Activated naive CD4-positive, alpha-beta T cell treated with anti-CD3 and anti-CD28 coated beads, Interleukin-2, amount 50 U/mL, for 16 hours (primary cell): ENCODE measurements at places on chromosomes 12 and 14.
A peak's percentile ranks its signal among the peaks of the same experiment; 100 is the strongest.

DNA sequence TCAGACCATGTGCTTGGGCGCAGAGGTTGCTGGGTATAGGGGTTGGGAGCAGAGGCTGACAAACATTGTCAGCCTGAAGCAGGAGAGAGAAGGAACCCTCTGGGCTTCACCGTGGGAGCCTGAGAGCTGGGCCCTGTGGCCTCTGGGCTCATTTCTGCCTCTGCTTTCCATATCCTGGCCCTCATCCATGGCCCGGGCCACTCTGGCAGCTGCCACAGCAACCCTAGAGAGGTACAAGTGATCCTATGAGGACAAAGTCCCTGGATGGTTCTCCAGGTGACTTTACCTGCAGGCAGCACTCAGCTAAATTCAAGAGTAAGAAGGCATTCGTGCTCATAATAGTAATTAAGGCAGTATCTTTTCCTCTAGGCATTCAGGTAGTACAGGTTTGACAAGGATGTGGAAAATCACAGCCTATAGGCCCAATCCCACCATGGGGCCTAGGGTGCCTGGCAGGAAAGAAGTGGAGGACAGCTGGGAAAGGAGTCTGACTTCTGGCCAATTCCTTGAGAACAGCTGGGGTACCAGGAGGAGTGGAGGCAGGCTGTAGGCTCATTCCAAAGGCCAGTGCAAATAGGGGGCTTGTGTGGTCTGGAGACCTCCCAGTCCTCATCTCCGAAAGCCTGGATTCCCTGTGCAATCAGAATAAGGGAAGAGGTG lies 3.6 kb upstream of the TTC7B start:
- DNase-seq = no peak

- DNase-seq = no peak
These were observed 284.7 kb downstream of the DAD1 start for GRCh38 chr14:22304326-22304725.

GRCh38 chr12:25583545-25583944 lies 30.5 kb upstream of the LMNTD1 start:
- no peak for DNase-seq

DNA sequence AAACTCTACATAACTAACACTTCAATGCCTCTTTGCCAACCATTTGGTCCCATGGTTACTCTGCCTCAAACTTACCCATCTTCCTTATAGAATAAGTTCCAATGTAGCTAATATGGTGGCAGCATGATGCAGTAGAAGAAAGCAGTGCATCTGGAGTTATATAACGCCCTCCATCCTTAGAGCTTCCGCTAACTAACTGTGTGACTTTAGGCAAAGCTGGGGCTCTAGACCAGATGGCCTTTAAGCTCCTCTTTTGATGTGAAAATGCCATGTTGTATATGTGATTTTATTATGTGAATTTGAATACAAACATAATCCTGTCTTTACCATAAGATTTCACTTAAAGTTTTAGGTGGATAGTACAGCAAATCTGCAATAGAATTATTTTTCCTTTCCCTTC lies 6.1 kb downstream of the ABCD2 start:
- DNase-seq = no peak

GRCh38 chr14:58414845-58415244 lies 12.5 kb downstream of the TIMM9 start:
- no peak for DNase-seq

DNA sequence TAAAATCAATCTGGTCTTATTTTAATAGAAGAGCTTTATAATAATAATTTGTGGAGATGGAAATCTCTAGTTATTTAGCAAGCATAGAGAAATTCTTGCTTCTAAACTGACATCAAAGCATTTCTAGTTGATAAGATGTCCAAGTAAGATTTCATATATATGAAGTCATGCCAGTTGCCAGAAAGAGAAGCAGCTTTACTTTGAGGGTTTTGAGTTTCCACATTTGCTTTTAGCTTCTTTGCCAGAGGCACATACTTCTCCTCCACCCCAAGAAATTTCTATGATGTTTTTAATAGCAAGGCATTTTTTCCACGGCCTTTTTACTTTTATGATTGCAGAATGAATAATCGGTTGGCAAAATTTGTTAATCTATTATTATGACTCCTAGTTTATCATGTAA lies 24.2 kb upstream of the YAF2 start:
- no peak for DNase-seq

DNA sequence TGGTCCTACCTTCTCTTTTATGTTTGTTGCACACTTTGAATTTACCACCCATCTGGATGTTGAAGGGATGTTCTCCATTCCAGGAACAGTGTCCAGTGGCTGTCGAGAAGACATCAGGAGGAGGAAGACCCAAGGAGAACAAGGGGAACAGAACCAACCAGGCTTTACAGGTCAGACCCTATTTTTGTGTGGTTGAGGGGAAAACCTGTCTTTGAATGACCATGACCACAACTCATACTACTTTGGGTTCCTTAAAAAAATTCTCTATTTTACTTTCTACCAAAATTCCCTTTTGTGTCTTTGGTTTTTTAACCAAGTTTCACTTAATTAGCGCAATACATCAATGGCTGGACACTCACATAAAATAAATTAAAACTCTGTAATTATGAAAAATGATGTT lies 78.7 kb downstream of the PLXNC1 start:
- DNase-seq = no peak

DNA sequence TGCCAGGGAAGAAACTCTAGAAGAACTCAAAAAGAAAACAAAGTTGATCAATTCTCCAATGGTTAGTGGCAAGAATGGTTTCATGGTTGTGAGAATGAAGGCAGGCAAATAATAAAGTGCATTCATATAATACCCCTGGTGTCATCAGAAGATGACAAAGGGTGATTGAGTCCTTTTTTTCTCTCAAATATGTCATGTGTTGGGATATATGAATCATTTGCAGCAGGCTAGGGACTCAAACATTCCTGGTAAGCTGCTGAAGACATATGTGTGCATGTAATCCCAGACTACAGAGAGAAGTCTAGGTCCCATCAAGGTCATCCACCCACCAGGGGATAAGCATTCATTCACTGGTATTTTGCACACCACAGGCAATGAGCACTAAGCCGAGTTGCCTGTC lies 82.4 kb upstream of the MYF6 start:
- no peak for DNase-seq

DNA sequence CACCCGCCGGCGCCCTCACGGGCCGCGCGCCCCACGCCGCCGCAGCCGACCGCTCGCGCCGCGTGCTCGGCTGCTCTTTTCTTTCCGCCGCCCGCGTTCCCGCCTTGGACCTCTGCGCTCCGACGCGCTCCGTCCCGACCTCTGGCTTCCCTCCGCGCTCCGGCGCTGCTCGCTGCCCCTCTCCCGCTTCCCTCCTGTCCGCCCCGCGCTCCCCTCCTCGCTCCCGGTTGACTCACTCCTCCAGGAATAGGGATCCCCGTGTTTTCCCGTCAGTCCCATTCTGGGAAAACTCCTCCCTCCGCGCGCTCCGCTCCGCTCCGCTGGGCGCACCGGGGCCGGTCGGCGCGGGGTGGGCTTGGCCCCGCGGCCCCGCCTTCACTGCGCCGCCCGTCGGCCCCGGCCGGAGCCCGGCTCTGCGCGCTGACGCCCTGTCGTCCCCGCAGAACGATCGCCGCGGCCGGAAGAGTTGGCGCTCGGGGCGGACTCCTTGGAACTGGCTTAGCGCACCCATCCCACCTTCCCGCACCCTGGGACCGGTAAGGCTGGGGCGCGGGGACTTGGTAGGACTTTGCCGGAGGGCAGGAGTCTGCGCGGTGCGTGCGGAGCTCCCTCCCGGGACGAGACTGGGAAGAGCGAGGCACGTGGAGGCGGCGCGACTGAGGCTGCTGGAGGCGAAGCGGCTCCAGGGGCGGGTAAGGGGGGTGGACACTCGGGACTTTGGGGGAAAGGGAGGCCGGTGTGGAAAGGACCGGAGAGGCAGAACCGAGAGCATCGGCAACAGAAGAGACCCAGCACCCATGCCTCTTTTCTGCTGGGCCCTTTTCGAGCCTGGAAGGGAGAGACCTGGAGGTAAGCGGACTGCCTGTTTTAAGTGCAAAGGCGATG lies 550 bp downstream of the TEAD4 start:
- no peak for DNase-seq

DNA sequence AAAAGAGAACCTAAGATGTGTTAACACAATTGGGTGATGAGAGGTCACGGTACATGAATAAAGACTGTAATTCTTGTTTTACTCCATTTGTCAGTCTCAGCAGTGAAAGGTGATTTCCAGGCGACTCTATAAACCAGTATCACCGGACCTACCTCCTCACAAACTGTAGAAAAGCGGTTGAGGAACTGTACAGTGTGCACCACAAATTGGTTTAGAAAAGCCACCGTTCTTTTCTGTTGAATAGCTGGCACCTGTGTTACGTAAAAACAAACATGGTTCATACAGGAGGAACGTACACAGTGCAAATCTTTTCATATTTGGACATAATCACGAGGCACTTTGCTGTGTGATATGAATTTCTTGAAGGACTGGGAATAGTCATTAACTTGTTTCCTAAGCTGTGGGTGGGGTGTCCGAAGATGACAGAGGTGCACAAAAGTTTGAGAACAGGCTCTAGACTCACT lies 663 bp downstream of the WASHC3 start:
- no peak for DNase-seq

GRCh38 chr12:10672231-10672868 lies 1.5 kb downstream of the STYK1 start:
- DNase-seq = no peak

GRCh38 chr12:130504840-130505175 lies 167.1 kb downstream of the PIWIL1 start:
- DNase-seq = no peak

- no peak for DNase-seq
These were observed 8.5 kb downstream of the CFAP54 start for GRCh38 chr12:96497855-96498254.

GRCh38 chr12:110224379-110225304 lies 56.4 kb upstream of the ATP2A2 start:
- DNase-seq = no peak

GRCh38 chr12:92648242-92649031 lies 54.4 kb upstream of the PLEKHG7 start:
- DNase-seq = no peak

GRCh38 chr12:16238661-16239060 lies 38.8 kb downstream of the SLC15A5 start:
- DNase-seq = no peak

DNA sequence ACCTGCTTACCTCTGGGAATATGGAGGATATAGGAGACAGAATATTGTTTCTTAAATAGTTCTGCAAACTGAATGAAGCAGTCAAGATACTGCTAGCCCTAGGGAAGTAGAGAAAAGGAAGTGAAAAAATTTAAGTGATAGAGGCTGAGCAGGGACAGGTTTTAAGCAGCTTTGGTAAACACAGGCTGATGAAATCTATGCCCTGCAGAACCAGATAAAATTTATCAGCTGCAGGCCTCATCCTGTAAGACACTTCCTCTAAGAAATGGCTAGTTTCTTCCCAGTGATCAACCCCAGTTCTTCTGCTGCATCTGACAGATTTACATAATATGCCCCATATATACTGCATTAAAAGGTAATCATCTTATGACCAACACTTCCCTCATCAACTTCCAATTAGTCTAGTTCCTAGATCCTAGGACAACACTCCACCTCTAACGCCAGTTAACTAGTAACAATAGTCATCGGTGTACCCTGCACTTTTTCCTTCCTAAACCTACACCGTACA lies 1.3 kb upstream of the ESYT1 start:
- DNase-seq = no peak

GRCh38 chr12:66960704-66961690 lies 282.1 kb upstream of the GRIP1 start:
- DNase-seq = no peak

DNA sequence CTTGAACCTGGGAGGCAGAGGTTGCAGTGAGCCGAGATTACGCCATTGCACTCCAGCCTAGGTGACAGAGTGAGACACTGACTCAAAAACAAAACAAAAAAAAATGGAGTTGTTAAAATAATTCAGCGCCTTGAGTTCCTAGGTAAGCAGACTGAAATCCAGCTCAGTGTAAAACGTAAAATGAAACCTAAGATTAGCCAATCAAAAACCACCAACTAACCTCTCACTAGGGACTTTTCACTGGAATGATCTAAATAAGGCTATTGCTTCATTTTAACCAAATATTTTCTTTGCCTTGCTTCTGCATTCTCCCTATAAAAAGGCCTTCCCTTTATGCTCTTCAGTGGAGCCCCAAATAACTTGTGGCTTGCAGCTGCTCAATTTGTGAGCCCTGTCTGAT lies 91.6 kb upstream of the HIF1A start:
- DNase-seq = no peak

DNA sequence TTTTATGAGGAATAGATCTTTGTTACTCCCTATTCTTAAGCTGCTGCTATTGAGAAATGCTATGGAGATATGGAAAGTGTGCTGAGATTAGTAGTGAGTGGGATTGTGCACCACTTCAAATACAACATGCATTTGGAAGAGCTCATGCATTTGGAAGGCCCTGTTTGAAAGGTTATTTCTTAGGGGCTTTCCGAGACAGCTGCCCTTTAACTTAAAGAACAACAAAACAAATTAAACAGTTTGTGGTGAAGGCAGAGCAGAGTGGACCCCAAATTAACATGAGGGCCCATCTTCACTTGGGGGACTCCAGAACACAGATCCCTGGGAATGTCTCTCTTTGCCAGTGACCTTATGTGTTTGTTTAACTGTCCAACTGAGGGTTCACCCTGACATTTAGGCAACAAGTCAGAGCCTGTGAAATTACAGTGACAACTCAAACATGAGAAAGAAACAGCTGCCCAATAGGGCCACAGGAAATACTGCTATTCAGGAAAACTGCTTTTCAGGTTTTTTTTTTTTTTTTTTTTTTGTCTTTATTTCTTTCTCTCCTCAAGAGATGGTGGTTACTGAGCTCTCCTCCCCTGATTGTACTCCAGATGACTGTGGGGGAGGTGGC lies 41.4 kb upstream of the IGF1 start:
- DNase-seq = no peak

DNA sequence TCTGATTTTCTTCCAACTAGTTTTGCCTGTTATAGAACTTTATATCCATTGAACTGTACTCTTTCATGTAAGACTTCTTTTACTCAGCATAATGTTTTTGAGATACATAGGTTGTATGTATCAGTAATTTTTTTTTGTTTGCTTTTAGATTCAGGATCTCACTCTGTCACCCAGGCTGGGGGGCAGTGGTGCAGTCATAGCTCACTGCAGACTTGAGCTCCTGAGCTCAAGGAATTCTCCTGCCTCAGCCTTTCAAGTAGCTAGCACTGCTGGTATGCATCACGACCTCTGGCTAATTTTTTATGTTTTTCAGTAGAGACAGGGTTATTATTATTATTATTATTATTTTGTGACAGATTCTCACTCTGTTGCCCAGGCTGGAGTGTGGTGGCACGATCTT lies 65.0 kb upstream of the DDHD1 start:
- no peak for DNase-seq

- DNase-seq = peak; percentile 90
These were observed at the start of gene GCN1 for GRCh38 chr12:120194534-120195395. Gene GCN1, minus strand, starts transcription at chr12:120194715. Its CDS starts 18 bp downstream, at chr12:120194697.

- no peak for DNase-seq
These were observed 954.2 kb upstream of the FBXO33 start for GRCh38 chr14:40386433-40386832.

DNA sequence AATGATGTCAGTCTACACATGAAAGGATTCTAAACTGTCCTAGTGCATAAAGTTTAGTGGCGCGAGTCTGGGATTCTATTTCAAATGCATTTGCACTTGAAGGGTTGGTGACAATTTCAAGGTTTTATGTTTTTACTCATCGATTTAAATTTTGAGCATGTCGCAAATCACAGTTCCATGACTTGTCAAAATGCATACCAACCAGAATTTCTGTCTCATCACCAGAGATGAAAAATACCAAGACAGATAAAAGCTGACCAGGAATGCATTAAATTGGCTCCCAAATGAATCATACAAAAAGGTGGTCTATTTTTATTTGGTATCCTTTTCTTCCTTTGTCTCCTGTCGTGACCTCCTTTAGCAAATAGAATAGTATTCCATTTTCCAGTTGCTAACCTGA lies 25.2 kb downstream of the TMEM30B start:
- no peak for DNase-seq

GRCh38 chr12:4591180-4591687 lies 29.2 kb downstream of the DYRK4 start:
- DNase-seq = no peak
